Peyer's patch (tissue), 4 donors: ENCODE measurements at places on chromosomes 5 and 9. TPM values are rescaled to one million over a fixed set of nuclear protein-coding genes. Genes with fewer than 3 reads are reported as not detected.

SPRY4 gene
- total RNA-seq, result 28.3 TPM

NR6A1 gene
- total RNA-seq, result 36.1 TPM

ADGRD2 gene
- not detected for total RNA-seq

COL5A1 gene
- total RNA-seq, result 17.1 TPM

DBH gene
- not detected for total RNA-seq

LURAP1L gene
- total RNA-seq, result 33.3 TPM

LRRC70 gene
- total RNA-seq, result 1.1 TPM

PHF19 gene
- total RNA-seq, result 7.2 TPM

CENPH gene
- 3.6 TPM for total RNA-seq

- H3K4me1 ChIP-seq, result no peaks in the 10 kb centered on the region
- no peak for DNase-seq
- H3K36me3 ChIP-seq, result no peaks in the 10 kb centered on the region
These were observed 196.8 kb downstream of the FSTL4 start for GRCh38 chr5:133415506-133415905.

GRCh38 chr5:160835376-160835775 lies 16.6 kb downstream of the ATP10B start:
- no peaks in the 10 kb centered on the region for H3K27me3 ChIP-seq
- H3K4me1 ChIP-seq, result no peaks in the 10 kb centered on the region
- H3K4me3 ChIP-seq, result no peak overlapping the region
- no peak overlapping the region for H3K27ac ChIP-seq
- DNase-seq, result no peak
- no peaks in the 10 kb centered on the region for H3K36me3 ChIP-seq

- no peaks in the 10 kb centered on the region for H3K36me3 ChIP-seq
- no peak for DNase-seq
- H3K27me3 ChIP-seq, result no peaks in the 10 kb centered on the region
- H3K27ac ChIP-seq, result no peak overlapping the region
- H3K4me1 ChIP-seq, result no peaks in the 10 kb centered on the region
These were observed 262.9 kb upstream of the DMAC1 start for GRCh38 chr9:8062459-8062858.

- H3K27me3 ChIP-seq, result no peaks in the 10 kb centered on the region
- no peak overlapping the region for H3K27ac ChIP-seq
- H3K36me3 ChIP-seq, result no peaks in the 10 kb centered on the region
- DNase-seq, result peak; percentile 7
These were observed 142.7 kb downstream of the PAX5 start for GRCh38 chr9:36891341-36891811.

GRCh38 chr5:168599826-168600225 lies 20.7 kb upstream of the PANK3 start:
- peak overlapping the region; percentile 59 for H3K27ac ChIP-seq
- no peaks in the 10 kb centered on the region for H3K4me1 ChIP-seq
- DNase-seq, result no peak
- H3K36me3 ChIP-seq, result no peaks in the 10 kb centered on the region
- H3K27me3 ChIP-seq, result no peaks in the 10 kb centered on the region

DNA sequence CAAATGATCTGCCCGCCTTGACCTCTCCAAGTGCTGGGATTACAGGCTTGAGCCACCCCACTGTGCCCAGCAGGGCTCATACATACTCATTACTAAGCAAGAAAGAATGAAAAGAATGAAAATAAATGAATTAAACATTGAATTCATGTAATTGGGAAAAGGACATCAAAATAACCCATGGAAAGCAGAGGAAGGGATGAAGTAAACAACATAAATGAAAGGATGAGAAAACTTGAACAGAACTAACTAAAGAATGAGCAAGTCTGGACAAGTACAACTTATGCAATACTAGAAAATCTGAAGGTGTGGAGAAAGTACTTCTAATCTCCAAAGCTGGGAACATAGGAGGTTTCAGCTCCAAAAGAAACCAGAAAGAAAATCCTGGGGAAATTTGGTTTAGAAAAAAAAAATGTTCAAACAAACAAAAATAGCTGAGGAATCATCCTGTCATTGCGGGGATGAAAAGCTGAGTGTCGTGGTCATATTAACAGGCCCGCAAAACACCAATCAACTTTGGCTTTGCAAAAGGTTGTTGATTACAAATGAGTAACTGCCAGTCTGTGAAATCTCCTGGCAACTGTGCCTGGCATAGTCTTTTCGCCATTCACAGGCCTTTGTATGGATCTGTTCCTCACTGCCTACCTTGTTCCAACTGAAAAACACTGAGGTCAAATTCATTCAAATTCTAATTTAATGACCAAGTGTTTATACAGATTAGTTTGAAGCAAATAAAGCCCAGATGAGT lies 2.3 kb upstream of the AK3 start:
- H3K27ac ChIP-seq, result no peak overlapping the region
- H3K4me3 ChIP-seq, result no peak overlapping the region
- DNase-seq, result no peak
- no peaks in the 10 kb centered on the region for H3K27me3 ChIP-seq

GRCh38 chr5:16593013-16593412 lies 23.8 kb downstream of the RETREG1 start:
- H3K36me3 ChIP-seq, result no peaks in the 10 kb centered on the region
- no peaks in the 10 kb centered on the region for H3K4me1 ChIP-seq

GRCh38 chr9:19554529-19554928 lies 145.7 kb downstream of the ACER2 start:
- H3K27ac ChIP-seq, result no peak overlapping the region
- DNase-seq, result no peak
- no peaks in the 10 kb centered on the region for H3K27me3 ChIP-seq
- H3K4me1 ChIP-seq, result no peaks in the 10 kb centered on the region
- no peaks in the 10 kb centered on the region for H3K36me3 ChIP-seq

DNA sequence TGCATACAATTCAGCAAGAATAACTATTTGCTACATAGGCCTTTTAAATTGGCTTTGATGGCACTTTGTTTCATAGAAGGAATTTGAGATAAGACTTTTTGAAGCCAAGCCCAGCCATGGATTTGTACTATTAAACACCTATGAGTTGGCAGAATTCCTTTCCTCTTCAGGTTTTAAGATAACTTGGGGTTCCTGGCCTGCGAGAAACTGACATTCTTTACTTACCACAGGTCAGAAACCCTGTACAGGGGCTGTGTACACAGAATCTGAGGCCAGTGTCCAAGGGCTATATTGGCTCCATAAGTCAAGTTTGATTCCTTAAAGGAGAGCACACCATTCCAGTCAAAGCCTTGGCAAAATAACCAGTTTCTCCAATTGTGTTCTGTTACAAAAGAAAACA lies 10.8 kb upstream of the BTNL3 start:
- H3K4me1 ChIP-seq, result no peaks in the 10 kb centered on the region
- H3K27ac ChIP-seq, result no peak overlapping the region
- H3K4me3 ChIP-seq, result no peak overlapping the region

- H3K36me3 ChIP-seq, result no peaks in the 10 kb centered on the region
- no peak overlapping the region for H3K27ac ChIP-seq
- no peak overlapping the region for H3K4me3 ChIP-seq
- DNase-seq, result no peak
These were observed 41.2 kb downstream of the PDE6A start for GRCh38 chr5:149903404-149903803.

DNA sequence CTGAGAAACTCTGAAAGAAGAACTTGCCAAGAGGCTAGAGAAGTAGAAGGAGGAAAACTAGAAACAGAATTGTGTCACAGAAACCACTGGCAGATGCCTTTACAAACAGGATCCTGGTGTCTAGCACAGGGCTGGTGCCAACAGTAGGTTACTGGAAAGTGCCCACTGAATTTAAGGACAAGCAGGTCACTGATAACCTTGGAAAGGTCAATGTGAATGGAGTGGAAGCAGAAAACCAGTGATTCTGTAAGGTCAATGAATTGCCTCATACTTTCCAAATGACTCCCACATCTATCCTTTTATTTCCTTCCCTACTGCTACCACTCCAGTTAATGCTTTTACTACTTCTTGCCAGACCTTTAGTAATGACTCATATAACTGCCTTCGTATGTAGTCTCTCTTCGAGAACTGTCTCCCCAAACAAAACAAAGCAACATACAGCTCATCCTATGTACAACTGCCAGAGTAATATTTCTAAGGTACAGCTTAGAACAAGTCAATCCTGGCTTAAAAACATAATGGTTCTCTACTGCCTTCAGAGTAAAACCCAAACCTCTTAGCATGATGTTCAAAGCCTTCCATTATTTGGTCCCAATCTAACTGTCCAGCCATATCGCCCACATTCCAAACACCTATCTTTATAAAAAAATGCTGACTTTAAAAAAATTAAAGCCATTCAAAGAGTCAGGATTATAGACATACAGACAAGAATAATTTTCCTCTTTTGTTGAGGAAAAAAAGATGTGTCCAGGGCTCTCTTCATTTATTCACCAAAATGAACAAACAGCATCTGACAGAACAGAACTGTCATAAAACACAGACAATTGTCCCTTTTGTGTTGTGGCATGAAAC lies 52.5 kb downstream of the NR3C1 start:
- no peaks in the 10 kb centered on the region for H3K4me1 ChIP-seq
- H3K36me3 ChIP-seq, result no peaks in the 10 kb centered on the region
- no peaks in the 10 kb centered on the region for H3K27me3 ChIP-seq
- no peak overlapping the region for H3K27ac ChIP-seq

- no peaks in the 10 kb centered on the region for H3K4me1 ChIP-seq
- H3K4me3 ChIP-seq, result no peak overlapping the region
- H3K36me3 ChIP-seq, result no peaks in the 10 kb centered on the region
- H3K27ac ChIP-seq, result no peak overlapping the region
These were observed 55.2 kb downstream of the NMUR2 start for GRCh38 chr5:152349683-152350526.

- H3K27me3 ChIP-seq, result no peaks in the 10 kb centered on the region
- H3K27ac ChIP-seq, result no peak overlapping the region
- H3K4me1 ChIP-seq, result no peaks in the 10 kb centered on the region
- H3K4me3 ChIP-seq, result no peak overlapping the region
- no peaks in the 10 kb centered on the region for H3K36me3 ChIP-seq
These were observed 117.4 kb upstream of the RORB start for GRCh38 chr9:74379718-74380117.

DNA sequence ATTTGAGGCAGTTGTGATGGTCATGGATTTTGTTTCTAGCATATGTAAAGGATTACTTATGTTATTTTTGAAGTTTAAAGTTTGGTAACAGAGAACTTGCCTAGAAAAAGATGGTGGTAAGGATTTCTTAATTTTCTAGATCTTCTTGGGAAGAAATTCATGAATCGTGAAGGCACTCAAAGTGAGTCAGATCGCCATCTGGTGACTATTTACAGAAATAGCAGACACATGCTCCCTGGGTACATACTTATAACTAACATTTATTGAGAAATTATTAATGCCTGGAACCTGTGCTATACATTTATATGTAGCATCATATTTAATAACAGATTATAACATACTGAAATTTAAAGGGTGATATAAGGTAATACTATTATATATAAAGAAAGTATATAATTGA lies 299.7 kb downstream of the IZUMO3 start:
- H3K27ac ChIP-seq, result no peak overlapping the region
- H3K4me1 ChIP-seq, result no peaks in the 10 kb centered on the region

GRCh38 chr9:86720639-86721225 lies 226.6 kb downstream of the GAS1 start:
- H3K36me3 ChIP-seq, result no peaks in the 10 kb centered on the region
- H3K27me3 ChIP-seq, result no peaks in the 10 kb centered on the region
- no peak overlapping the region for H3K27ac ChIP-seq

- no peak for DNase-seq
- no peaks in the 10 kb centered on the region for H3K36me3 ChIP-seq
- no peaks in the 10 kb centered on the region for H3K27me3 ChIP-seq
- no peak overlapping the region for H3K27ac ChIP-seq
- H3K4me3 ChIP-seq, result no peak overlapping the region
These were observed 32.7 kb upstream of the TXNDC8 start for GRCh38 chr9:110370315-110370714.
